ENCODE measurements at places on chromosomes 13 and 19.
A peak's percentile ranks its signal among the peaks of the same experiment; 100 is the strongest.

- no peak for DNase-seq
Observed at GRCh38 chr13:42699912-42700311, 81.5 kb upstream of the FAM216B start.

DNA sequence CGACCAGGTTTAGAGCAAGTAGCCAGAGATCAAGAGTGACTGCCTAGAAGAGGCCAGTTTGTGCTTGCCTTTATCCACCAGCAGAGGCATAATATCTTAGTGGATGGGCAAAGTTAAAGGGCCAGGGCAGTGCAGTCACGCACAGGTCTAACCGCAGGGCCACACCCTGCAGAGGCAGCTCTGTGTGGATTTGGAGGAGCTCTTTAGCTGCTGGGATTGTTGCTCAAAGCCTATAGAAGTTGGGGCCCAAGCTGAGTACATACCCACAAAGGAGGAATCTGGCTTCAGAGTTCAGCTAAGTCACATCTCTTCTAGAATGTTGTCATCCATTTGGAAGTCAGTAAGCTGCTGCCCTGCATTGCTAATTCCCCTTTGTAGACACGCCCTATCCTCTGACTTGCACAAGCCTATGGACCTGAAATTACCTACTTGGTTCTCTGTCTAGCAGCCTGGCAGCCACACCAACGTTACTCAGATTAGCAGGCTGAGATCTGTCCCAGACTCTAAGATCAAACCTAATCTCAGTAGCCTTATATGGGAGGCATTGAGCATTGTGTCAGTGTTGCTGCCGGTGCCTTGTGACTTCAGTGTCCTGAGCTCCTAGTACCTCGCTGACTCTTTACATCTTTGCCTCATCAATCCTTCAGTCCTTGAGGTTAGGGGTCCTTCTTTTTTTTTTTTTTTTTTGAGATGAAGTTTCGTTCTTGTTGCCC, 102.9 kb upstream of the STARD13 start:
- DNase-seq, result no peak

- DNase-seq, result peak; percentile 96
Observed at GRCh38 chr19:52397310-52398080, at the start of gene ZNF528. TSS of gene ZNF528 (plus strand) at chr19:52397849. CDS start at chr19:52402014, 4,165 bp downstream.

GRCh38 chr13:35744566-35745178, 268.2 kb upstream of the MAB21L1 start:
- no peak for DNase-seq

DNA sequence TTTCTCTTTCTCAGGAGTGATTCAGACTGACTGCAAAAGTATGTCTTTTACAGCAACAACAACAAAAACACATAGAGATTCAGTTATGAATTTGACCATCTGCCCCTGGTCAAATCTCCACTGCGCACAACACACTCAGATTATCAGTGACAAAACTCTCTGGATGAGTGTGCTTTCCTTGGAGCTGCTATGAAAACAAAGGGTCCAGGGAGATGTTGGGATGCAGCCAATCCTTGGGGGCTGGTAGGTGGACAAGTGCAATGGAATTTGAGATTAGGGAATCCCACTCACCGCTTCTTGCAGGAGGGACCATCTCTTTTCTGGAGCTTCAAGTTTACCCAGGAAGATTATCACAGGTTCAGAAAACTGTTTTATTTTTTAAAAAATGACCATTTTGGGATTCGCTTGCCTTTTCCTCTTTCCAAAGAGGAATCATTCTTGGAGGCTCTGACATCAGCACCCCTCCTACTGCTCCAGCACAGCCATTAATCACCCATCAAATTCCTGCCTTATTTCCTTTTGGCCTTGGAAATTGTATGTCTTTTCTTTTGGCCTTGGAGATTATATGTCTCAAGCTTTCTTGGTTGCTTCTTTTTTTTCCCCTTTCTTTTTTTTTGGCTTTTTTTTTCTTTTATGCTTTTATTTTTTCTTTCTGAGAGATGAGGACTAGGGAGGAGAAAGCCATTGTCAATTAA, 311.8 kb downstream of the TSHZ3 start:
- no peak for DNase-seq

DNA sequence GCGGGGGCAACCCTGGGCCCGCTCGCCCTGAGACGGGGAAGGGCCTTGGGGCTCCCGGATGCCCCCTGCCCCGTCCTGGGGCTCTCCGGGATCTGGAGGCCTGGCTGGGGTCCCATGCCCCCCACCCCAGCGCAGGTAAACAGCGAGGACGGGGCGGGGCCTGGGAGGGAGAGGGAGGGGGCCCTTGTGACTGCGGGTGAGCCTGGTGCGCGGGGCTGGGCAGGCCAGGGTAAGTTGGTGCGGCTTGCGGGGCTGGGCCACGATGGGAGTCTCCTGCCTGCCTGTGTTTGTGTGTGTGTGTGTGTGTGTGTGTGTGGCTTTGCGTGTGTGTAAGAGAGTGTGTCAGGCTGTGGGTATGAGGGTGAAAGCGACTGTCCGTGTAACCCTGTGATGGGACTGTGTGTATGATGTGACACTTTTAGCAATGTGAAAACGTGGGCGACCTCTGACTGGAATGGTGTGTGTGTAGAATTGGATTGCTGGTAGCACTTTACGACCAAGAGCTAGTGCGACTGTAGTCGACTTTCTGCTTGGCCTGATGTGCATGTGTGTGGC, 426 bp downstream of the KLC3 start:
- no peak for DNase-seq

DNA sequence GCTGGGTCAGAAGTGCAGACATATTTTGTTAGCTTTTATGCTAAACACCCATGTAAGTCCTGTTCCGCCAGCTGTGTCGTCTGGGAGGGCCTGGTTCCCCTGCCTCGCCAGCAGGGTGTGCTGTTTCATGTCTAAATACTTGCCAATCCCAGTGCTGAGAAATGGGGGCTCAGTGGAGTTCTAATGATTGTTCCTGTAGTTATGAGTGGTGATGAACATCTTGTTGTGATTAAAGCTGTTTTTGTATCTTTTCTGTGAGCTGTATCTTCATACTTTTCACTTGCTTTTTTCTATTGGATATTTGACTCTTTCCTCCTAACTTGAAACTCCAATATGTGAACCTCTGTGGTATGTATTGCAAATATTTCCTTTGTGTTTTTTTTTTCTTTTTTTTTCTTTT, 32.7 kb downstream of the KDM4B start:
- no peak for DNase-seq

DNA sequence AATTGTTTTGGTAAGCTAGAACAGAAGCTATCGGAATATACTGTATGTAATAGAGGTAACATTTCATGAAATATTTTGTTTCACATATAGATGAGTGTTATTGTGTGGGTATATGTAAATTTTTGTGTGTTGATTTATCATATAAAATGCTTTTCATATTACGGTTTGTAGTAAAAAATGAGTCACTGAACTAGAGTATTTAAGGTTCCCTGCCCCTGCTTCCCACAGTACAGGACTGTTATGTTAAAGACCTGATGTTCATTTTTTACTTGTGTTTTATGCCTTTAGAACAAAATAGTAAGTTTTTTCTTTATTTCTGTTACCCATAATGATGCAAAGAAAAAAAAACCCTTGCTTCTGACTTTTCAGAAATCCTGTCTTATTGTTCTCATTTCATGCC, 243.4 kb downstream of the ENOX1 start:
- DNase-seq, result no peak

DNA sequence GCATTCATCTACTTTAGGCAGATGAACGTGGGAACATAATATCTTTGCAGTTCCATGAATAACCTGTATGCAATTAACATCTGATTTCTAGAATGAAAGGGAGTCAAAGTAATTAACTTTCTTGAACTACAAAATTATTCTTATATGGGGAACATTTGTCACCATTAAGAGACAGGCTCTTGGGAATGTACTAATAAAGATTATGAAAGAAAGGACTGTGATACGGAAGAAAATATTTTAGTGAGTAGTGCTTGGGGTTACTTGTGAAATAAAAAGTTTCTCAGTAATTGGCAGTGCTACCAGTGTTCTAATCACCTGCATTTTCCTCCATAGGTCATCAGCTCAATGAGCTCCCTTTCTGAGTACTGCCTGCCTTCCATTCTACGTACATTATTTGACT, 85.4 kb downstream of the FRY start:
- no peak for DNase-seq

- no peak for DNase-seq
Observed at GRCh38 chr13:50310734-50311133, 295.5 kb downstream of the KCNRG start.

DNA sequence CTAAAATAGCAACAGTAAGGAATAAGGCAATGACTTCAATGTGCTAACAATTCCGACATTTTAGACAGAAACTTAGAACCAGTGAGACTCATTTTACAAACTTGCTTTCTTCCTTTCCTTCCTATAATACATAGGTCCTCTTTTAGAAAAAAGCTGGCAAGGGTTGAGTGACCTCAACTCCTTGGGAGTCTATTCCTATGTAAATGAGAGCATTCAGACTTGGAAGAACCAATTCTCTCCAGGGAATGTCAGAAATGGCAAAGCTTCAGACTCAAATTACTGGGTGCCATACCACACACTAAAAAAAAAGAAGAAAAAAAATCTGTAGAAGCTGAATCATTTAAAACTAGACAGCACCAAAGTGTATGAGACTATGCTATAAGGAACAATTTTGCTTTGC, 1328.2 kb downstream of the OLFM4 start:
- DNase-seq, result no peak

- DNase-seq, result no peak
Observed at GRCh38 chr13:105598529-105598928, 936.9 kb downstream of the EFNB2 start.

GRCh38 chr19:9528757-9529336, 9.6 kb downstream of the ZNF426 start:
- no peak for DNase-seq

DNA sequence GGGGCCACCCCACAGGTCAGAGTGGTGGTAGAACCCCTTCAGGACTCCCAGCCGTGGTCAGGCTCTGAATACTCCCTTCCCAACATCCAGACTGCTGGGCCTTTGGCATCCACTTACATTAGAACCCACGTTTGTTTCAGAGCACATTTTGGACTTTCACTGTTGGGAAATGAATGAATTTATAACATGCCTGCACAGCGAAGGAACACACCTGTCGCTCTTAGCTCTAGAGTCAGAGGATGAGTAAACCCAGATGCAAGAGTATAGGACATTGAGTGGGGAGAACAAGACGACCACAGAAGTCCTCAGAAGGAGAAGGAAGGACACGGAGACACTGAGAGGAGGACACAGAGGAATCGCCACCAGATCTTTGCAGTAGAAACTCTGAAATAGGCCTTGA, 30.9 kb downstream of the SHISA2 start:
- no peak for DNase-seq

DNA sequence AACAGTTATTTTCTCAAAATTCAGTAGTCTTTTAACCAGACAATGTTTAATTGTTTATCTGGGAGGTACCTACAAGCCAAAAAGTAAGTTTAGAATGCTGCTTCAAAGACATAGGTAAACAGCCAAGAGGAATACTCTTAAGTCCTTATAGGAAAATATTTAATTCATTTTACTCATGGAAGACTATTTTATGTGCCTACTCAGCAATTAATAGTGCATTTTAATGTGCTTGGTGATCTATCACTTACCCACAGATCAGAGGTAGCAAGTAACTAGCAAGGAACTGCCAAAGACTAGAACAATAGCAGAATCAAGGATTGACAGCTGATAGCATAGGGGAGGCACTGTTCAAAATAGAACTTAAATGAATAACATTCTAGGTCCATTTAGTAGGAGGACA, 60.4 kb downstream of the DNAJC15 start:
- DNase-seq, result no peak

DNA sequence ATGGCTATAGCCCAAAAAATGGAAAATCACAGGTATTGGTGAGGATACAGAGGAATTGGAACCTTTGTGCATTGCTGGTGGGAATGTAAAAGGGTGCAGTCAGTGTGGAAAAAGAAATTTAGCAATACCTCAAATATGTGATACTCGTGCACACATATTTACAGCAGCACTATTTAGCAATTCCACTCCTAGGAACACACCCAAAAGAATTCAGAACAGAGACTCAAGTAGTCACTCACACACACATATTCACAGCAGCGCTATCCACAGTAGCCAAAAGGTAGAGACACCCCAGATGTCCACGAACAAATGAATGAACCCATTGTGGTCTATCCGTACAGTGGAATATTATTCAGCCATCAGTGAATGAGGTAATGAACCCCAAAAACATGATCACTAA, 114.0 kb downstream of the COL4A2 start:
- DNase-seq, result no peak

- DNase-seq, result no peak
Observed at GRCh38 chr19:47447470-47448359, 24.0 kb downstream of the SLC8A2 start.

GRCh38 chr19:48190288-48190884, 19.9 kb downstream of the ZSWIM9 start:
- no peak for DNase-seq

GRCh38 chr19:53906211-53907192, 2.6 kb upstream of the CACNG7 start:
- DNase-seq, result no peak

- no peak for DNase-seq
Observed at GRCh38 chr13:46401432-46401831, 14.4 kb upstream of the RUBCNL start.

DNA sequence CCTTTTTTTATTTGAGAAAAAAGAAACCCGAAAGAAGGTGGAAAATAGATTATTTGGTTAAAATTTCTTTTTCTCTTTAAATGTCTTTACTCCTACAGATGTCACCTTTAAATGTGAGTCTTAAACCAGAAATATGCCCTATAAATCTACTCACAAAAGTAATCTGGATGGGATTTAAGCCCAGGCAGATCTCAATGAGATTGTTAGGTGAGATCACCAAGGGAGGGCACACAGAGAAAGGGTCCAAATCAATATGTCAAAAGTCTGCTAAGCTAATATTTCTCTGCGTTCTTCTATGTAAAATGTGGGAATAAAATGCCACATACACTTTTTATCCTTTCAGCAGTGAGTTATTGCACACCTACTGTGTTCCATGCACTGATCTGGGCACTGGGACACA, 32.9 kb downstream of the WASF3 start:
- no peak for DNase-seq

DNA sequence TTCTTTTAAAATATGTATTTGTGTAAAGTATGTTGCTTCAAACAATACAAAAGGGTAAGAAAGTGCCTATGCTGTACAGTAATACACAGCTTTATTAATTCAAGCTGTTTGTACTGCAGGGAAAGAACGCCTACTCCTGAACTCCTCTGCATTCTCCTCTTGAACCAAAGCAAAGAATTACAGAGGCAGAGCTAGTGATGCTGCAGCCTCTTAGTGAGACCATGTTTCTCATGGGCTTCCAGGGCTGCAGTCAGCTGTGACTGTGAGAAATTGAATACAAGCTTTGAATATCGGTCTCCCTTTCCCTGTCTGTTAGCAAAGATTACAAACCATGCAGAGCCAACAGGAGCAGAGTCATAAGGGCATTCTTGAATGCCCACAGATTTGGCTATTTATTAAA, 248.5 kb downstream of the SLITRK1 start:
- DNase-seq, result no peak

DNA sequence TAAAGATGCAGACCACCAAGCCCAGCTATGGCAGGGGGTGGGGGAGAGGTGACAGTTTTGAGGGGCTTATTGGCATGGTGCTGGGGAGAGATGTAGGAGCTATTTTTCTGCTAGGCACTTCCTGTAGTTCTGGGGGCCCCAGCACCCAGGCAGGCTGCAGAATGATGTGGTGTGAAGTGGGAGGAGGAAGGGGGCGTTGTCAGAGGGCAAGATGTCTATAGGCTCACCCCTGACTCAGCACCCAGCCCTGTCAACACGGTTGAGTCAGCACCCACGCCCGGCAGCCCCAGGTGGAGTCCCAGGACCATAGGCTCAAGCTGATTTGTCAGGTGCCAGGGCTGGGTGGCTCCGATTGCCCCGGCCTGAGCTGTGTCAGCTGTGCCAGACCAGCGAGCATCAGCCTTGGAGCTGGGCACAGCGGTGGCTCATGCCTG, 5.8 kb downstream of the KLF2 start:
- no peak for DNase-seq

- DNase-seq, result no peak
Observed at GRCh38 chr19:661427-662196, 1.4 kb downstream of the RNF126 start.

All from muscle of arm (tissue), 14 donors.